ENCODE measurements at places on chromosomes 2 and 18.
A peak's percentile ranks its signal among the peaks of the same experiment; 100 is the strongest.

GRCh38 chr18:7924616-7925015 lies 357.5 kb downstream of the PTPRM start:
- DNase-seq = no peak

DNA sequence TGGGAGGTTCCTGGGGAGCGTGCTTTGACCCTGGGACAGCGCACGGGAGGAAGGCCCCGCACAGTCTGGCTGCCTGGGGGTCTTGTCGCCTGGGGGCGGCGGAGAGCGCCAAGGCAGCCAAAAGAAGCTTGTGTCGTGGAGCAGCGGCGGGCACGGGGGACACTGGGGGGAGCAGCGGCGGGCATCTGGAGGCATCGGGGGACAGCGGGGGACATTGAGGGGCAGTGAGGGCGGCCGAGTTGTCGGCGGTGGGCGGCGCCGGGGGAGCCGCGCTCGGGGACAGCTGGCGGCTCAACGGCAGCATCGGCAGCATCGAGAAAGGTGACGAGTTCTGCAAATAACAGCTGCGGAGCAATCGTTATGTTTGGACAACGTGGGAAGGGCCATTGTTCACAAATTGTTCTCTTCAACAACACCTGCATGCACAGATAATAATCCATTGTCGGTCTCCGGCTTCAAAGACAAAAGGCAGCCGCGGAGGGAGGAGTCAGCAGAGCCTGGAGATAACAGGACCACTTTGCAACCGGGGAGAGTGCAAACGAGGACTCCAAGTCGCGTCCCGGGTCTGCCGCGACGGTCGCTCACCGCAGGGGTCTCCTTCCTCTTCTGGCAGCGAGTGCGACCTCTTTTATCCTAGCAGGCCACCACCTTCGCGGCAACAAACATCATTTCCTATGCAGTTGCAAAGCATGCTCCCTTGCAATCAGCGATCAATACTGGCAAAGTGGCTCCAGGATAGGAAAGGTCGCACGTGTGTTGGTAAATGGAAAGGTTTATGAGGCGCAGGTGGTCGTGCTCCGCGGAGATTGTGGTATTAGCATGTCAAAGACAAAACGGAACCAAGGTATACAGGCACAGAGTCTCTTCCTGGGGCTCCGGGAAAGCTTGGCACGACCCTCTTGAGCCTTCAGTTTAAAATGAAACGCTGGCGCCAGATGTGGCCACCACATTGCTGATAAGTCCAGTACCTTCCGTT lies 132.3 kb upstream of the DLX2 start:
- DNase-seq = no peak

DNA sequence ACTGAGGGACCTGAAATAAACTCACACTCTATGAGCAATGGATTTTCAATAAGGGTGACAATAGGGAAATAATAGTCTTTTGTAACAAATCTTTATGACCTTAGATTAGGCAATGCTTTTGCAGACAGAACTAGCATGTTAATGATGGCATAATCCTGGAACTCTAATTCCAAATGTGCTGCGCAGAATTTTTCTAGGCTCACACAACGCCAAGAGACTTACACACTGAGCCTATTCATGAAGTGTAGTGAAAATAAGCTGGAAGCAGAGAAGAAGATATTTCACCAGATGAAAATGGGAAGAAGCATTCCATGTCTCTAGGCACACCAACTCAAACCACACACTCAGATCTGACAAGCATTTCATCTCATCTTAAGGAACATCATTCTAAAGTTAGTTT lies 178.5 kb downstream of the L3MBTL4 start:
- DNase-seq = no peak

DNA sequence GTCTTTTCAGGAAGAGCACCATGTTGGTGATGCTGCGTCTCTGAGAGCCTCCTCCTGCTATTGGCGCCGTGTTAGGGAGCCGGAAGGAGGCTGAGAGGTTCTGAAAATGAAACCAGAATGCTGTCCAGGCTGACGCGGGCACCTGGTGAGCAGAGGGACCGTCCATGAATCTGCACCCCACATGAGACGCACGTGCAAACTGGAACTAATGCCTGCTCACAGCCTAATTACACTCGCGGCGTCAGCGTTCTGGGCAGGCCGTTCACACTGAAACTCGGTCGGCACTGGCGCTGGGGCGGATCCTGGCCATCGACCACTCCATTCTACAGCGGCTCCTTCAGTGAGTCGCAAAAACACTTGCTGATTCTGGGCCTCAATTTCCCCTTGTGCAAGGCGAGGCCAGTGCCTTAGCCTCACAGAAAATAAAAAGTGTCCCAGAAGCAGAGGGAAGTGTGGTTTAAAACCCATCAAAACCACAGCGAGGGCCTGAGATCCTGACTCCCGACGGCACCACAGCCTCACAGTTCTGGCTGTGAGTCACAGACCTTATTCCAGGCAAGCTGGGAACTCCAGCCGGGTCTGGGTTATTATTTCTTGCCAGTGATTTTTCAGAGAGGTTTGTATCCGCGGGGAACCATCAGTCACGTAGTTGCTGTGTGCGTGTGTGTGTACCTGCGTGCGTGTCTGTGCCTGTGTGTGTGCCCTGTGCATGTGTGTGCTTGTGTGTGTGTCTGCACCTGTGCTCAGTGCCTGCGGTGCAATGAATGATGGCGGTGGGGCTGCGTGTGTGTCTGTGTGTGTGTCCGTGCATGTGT lies 49.1 kb upstream of the CTDP1 start:
- peak; percentile 45 for DNase-seq

DNA sequence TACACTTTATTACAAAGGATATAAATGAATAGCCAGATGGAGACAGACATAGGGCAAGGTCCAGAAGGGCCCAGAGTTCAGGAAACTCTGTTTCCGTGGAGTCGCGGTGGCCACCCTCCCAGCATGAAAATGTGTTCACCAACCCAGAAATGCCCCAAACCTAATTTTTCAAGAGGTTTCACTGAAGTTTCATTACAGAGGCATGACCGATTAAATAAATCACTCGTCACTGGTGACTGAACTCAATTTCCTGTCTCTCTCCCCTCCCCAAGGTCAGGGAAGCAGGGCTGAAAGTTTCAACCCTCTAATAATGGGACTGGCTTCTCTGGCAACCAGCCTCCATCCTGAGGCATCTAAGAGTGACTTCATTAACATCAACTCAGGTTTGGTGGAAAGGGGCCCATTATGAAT lies 22.4 kb downstream of the USP40 start:
- no peak for DNase-seq

- no peak for DNase-seq
Measured at GRCh38 chr2:239455436-239456203, 54.8 kb upstream of the HDAC4 start.
